CD4-positive, alpha-beta T cell treated with Interferon gamma for 1 hour (primary cell): ENCODE measurements at places on chromosomes 7 and 10.

GRCh38 chr7:4272141-4272540 is 410.0 kb upstream of the FOXK1 start:
- no peak for DNase-seq

DNA sequence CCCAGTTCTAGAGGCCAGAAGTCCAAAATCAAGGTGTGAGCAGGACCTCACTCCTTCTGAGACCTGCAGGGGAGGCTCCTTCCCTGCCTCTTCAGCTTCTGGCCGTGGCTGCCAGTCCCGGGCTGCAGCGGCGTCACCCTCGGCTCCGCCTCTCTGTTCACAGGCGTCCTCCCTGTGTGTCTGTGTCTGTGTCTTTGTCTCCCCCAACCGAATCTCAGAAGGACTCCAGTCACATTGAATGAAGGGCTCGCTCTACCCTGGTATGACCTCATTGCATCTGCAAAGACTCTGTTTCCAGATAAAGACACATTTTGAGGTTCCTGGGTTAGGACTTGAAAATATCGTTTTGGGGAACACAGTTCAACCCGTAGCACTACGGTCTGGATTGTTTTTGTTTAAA is 33.1 kb upstream of the GALNT11 start:
- DNase-seq = peak; percentile 53

- no peak for DNase-seq
Observed at GRCh38 chr10:79128923-79129305, 60.1 kb downstream of the ZMIZ1 start.

- DNase-seq = no peak
Observed at GRCh38 chr10:132078746-132079345, 13.1 kb downstream of the JAKMIP3 start.

DNA sequence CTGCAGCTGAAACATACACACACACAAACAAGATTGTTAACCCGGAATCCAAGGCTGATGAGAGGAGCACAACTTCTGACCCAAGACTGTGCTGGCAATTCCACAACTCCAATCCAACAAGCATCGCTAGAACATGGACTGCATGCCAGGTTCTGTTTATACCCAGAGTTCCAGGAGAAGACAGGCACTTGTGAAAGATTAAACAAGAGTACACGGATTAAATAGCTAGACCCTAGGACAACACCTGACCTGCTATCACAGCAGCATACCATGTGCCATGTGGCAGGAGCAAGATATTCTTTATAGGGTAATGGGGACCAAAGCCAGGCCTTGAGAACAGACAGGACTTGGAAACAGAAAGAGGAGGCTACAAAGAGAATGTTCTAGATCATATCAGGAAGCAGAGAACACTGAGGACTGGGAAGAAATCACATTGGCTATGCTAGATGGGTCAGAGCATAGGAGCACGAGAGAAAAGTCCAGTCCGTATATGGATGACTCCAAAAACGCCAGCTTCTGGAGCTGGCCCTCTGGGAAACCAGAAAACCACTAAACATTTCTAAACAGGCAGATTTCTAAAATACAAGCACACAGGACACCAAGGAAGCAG is 83.7 kb upstream of the ATP6V0A4 start:
- DNase-seq = no peak
